Muscle of back (tissue), 13 donors: ENCODE measurements at places on chromosomes 5 and 9.

GRCh38 chr5:140223567-140223966 is 48.6 kb downstream of the CYSTM1 start:
- no peak for DNase-seq

DNA sequence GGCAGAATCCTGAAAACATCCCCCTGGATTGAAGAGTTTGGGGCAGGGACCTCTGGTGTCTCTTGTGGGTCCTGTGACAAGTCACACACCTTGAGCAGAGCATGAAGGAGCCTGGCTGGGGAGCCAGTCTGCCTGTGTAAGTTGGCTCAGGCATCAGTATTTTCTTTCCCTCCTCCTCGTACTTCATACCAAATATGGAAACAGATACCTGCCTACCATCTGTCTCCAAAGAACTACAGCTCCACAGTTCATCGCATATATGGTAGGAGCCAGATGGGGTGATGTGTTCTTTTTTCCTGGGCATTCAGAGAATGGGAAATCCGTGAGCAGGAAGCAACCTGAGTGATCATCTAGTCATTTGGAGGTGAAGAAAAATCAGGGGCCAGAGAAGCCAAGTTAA is 177.3 kb upstream of the RAD23B start:
- no peak for DNase-seq

- no peak for DNase-seq
Measured at GRCh38 chr5:60410427-60410826, 289.5 kb downstream of the DEPDC1B start.

DNA sequence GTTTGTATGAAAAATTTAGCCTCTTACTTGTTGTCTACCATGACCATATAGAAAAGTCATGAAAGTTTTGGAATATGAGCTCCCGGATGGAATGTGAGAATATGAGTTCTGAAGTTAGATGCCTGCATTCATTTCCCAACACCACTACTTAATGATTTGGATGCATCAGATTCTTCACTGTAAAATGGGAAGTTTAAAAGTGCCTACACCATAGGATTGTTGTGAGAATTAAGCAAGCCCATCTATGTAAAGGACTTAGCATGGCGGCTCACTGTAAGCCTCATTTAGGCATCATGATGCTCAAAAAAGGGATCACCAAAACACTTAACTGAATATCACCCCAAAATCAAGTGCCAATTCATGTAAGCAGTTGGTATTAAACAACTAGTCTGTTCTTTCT is 177.3 kb downstream of the RAB3C start:
- no peak for DNase-seq

GRCh38 chr9:129242191-129242941 is 64.3 kb upstream of the IER5L start:
- DNase-seq = no peak

- no peak for DNase-seq
Measured at GRCh38 chr5:135045488-135045887, 11.5 kb upstream of the PITX1 start.

DNA sequence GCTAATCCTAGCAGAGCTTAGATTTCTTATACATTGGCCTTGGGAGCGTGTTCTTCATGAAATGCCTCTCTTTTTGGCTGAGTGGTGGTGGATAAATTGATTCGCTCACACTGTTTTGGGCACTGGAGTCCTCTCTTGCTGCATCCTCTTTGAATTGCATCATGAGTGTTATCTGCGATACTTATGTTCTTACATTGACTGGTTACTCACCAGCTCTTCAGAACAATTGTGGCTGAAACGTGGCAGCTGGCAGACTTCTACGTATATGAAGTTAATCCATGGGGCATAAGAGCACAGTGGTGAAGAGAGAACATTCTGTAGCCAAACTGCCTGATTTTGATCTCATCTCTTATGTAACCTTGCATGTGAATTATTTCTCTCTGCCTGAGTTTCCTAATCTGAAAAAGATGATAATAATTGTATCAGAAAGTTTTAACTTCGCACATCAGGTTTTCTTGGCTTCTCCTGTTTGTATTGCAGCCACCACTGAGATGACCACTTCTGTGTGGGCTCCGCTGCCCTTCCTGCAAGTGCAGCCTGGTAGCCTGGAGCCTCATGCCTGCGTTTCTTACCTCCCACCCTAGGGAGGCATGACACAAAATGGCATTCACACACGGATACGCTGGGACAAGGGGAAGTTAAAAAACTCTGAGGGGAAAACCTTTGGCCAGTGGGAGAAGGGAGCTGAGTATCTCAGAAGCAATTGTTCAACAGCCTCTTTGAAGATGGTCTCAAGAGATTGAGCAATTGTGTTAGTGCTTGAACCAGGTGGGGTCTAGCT is 295.2 kb downstream of the ARHGAP26 start:
- DNase-seq = no peak

DNA sequence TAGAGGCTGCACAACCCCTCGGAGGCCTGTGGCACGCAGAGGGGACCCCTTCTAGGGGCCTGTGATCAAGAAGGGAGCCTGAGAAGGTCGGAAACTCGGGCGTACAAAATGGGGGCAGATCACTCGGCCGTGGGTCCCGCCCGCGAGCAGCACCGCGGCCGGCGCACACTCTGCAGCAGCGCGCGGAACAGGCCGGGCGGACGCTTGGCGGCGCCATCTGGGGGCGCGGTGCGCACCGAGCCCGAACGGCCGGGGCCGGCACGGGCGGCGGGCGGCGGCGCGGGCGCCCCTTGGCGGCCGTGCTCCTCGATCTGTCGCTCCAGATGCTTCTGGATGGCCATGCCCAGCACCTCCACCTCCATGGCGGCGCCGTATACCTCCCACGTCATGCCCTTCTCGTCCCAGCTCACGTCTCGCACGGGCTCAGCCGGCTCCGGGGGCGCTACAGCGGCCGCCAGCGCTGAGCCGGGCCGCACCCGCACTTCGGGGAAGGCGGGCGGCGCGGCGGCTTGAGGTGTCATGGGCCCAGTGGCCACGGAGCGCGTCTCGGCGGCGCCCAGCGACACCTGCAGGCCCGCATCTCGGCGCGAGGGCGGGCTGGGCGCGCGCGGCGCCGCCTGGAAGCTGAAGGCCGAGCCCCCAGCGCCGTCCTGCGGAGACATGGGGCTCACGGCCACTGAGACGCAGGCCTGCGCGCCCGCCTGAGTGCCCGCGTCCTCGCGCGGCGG is 13.1 kb downstream of the GPRIN1 start:
- DNase-seq = peak; percentile 63

DNA sequence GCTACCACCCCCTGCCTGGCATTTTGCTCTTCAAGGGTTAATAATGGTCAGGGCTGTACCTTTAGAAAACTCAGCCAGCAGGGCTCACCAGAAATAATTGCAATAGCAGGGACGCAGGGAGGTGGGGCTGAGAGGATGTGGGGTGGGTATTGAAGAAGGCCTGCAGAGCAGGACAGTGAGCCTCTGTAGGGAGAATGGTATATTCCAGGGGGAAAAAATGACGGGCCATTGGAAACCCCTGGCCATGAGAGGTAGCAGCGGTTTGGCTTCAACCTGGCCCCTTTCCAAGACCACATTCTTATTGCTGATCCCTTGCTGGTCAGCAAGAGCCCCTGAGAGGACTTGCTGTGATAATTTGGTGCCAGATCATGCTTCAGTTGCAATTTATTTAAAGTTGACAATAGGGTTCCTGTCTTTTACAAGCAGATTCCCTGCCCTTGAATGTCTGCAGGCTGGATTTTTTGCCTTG is 36.7 kb upstream of the CTNNA1 start:
- no peak for DNase-seq

DNA sequence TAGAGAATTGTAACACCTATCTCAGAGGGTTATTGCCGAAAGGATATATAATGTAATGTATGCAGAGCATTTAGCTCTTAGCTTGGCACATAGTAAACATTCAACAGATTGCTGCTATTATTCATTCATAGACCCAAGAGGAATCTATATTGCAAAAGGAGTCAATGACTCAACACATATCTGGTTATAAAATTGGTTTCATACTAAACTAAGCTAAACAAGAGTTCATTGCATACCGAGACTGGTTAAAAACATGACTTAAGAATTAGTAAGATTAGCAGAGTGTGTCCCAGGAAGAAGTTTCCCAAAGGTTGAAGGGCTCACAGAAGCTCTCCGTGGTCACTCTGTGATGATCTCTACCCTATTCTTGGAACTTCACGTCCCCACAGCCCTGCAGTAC is 339.6 kb upstream of the CCNH start:
- DNase-seq = no peak

DNA sequence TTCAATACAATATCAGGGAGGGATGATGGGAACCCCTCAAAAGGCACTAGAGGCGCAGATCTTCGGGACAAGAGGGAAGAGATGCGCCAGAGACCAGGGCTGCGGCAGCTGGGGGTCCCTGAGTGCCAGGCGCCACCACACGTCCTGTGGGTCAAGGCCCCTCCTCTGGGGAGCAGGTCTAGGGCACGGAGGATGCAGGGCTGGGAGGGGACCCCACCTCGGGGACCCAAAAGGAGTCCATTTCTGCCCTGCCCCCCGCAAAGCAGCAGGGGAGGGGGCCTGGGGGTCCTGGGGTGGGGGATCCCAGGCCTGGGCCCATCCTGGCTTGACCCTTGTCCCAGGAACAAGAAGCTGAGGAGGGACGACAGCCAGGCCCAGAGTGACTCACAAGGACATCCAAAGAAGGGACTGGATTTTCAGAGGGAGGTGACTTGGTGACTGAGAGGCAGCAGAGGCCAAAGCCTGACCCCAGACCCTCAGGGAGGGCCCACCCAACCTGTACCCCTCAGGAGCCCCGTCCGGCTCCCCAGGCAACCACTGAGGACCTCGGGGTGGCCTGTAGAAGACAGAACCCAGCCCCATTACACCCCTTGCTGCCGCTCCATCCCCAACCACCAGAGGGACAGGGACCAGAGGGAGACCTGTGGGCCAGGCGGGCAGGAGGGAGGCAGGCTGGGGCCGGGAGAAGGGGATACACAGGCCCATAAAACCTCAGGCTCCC is 54.2 kb downstream of the LRSAM1 start:
- no peak for DNase-seq

DNA sequence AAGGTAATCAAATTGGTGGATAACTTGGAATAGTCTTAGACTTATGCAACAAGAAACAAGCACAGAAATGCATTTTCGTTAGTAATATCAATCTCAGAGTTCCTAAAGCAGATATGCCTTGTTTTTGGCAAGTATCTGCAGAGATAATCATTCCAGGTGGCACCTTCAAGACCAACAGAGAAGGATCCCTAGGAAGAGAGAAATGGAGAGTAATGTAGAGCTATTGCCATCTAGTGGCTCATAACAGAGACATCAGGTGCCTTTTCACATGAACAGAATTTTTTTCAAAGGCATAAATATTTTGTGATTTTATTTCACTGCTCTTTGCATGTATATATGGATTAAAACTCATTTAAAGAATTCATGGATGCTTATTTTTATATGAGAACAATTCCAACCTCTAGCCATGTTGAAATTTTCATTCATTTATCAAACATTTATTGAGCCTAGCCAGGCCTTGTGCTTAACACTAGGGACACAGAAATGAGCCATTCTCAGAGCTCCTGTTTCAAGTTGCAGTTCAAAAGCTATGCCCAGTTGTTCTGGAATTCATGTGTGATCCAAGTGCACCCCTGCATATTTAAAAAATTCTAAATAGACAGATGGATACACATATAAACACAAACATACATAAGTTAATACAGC is 117.5 kb upstream of the OR13F1 start:
- DNase-seq = peak; percentile 63

GRCh38 chr5:18203296-18203695 is 569.0 kb downstream of the TAF11L14 start:
- no peak for DNase-seq

- DNase-seq = no peak
Measured at GRCh38 chr5:6703806-6704205, 9.4 kb upstream of the TENT4A start.

- DNase-seq = peak; percentile 90
Measured at GRCh38 chr5:119411361-119412278, 40.7 kb upstream of the HSD17B4 start.

DNA sequence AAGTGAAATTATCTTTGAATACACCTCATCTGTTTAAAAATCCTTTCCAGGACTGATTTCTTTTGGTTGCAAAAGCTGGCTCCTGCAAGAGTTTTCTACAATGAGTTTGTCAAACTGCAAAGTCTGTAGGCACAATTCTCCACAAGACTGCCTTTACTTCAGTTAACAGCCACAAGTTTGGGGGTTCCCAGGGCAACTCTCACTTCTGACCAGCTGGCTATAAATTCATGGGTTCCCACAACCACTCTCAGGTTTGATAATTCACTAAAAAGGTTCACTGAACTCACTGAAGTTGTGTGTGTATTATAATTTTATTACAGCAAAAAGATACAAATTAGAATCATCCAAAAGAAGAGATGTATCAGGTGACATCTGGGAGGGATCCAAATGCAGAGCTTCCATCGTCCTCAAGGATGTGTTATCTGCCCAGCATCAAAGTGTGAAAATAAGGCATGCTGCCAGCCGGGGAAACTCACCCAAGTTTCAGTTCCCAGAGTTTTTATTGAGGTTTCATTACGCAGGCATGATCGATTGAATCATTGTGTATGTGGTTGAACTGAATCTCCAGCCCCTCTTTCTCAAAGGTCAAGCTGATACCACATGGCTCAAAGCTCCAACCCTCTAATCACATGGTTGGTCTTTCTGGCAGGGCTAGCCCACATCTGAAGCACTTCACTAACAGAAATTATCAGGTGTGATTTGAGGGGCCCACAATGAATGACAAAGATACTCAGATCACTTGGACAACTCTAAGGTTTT is 19.0 kb upstream of the PSIP1 start:
- no peak for DNase-seq

- no peak for DNase-seq
Measured at GRCh38 chr5:33381243-33381642, 59.5 kb upstream of the TARS1 start.

DNA sequence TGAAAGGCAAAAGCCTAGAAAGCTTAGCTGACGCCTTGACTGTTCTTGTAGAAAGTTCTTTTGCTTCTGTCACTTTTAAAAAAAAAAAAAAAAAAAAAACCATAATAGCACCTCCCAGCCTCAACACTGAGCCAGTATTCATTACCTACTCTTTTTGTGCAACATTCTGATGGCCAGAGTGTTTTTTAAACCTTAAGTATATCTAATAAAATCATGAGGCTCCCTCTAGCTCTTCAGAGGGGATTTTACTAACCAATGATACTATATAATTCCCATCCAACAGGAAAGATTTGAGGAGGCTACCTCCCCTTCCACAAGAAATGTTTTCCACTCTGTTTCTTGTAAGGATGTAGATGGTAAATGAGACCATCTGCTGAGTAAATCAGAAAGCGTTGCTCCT is 3.9 kb downstream of the BNC2 start:
- DNase-seq = peak; percentile 80

- no peak for DNase-seq
Measured at GRCh38 chr5:122447879-122448278, 135.8 kb downstream of the SNCAIP start.

DNA sequence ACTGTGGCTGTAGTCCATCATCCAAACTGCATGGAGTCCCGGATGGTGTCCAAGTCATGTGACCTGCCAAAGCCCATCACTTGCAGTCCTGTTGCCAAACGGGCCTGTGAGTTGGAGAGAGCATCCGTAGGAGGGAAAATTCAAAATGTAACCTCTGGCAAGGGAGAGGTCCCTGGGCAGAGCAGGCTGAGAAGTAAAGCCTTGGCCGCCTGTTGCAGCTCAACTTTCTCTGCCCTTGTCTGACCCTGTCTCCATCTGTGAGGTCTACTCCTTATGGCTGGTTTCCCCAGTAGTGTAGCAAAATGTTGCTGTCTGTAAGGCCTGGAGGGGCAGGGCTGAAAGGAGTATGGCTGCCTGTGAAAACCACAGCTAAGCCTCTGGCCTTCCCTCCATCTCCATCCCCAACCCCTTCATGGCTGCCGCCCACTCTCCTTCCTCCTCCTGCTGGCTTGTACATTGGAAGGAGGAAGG is 163.5 kb downstream of the SEMA6A start:
- DNase-seq = peak; percentile 75

GRCh38 chr5:149370878-149371277 is 8.2 kb downstream of the IL17B start:
- DNase-seq = no peak
